ENCODE measurements at places on chromosomes 6 and 20.

DNA sequence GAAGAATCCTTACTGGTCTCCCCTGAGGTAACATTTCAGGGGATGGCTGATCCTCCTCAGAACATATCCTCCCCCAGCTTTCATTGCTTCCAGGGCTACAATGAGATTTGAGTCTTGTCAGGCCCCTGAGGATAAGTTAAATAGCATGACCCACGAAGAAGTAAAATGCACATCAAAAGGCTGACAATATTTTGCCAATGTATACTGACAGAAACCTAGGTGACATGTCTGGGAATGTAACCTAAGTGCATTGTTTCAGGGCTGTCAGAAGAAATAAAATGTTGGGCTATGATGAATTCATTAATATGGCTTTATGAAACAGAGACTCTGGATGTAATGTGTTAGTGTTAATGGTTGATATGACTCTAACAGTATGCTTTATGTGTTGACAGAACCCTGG is 471.5 kb downstream of the HDGFL1 start:
- DNase-seq = no peak

- no peak for DNase-seq
These were observed 2.6 kb upstream of the LIN28B start for GRCh38 chr6:104954190-104954797.

- no peak for DNase-seq
These were observed 228.7 kb upstream of the PLN start for GRCh38 chr6:118319416-118319815.

DNA sequence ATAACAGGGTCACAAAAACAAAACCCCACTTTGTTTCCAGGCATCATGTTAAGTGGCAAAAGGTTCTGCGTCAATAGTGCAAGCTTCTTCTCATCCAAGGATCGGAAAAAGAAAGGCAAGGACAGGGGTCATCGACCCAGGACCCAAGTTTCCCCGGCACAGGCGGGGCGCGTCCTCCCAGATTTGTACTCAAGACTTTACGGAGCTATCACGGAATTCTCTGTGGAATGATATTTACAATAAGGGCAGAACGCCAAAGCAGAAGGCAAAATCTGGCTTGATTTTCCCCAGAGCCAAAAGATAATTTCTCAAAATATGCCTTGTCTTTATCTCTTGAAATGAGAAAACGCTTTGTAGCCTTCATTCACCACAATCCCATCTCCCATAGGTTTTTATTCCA is 25.5 kb downstream of the PDE10A start:
- DNase-seq = no peak

GRCh38 chr6:27604986-27605385 is 132.1 kb upstream of the ZNF184 start:
- DNase-seq = no peak

DNA sequence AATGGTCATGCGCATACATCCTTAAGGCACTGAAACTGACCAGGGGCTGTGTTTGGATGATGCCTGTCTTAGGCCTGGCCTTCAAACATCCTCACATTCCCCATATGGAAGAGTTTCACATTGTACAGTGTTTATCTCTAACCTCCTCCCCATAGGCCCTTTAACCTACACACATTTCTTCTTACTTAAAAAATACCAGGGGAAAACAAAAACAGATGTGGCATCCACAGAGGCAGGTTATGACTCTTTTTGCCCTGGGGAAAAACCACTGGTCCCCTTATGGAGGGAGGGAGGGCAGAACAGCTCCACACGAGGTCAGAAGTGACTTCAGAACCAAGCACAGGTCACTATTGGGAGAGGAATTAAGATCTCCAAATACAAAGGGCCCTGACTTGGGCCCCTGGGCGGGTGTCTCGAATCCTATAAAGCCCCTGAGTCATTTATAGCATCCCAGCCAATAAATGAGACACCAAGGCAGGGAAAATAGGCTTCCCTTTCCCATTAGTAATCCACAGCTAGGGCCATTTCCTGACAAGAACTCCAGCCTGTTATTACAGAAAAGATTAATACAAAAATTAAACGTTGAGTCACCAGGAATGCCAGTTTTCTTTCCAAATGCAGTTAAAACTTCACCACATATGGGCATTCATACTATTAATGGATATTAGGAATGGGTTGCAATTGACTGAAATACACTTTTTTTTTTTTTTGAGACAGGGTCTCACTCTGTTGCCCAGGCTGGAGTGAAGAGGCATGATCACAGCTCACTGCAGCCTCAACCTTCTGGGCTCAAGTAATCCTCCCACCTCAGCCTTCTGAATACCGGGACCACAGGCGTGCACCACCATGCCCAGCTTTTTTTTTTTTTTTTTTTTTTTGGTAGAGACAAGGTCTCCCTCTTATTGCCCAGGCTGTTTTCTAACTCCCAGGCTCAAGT is 107.2 kb downstream of the ATP9A start:
- no peak for DNase-seq

DNA sequence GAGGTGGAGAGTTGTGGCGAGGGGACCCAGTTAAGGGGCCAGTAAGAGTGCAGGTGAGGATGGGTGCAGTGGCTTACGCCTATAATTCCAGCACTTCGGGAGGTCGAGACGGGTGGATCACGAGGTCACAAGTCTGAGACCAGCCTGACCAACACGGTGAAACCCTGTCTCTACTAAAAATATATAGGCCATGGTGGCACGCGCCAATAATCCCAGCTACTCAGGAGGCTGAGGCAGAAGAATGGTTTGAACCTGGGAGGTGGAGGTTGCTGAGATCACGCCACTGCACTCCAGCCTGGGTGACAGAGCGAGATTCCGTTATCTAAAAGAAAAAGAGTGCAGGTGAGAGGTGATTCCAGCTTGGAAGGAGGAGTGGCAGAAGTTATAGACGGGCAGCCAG is 28.0 kb downstream of the PPP1R3G start:
- DNase-seq = no peak

- DNase-seq = no peak
These were observed 43.2 kb downstream of the ELMO2 start for GRCh38 chr20:46362921-46363867.

All from substantia nigra (tissue), 51 donors.